ENCODE measurements at places on chromosomes 6 and 20. TPM values are rescaled to one million over a fixed set of nuclear protein-coding genes. Genes with fewer than 3 reads are reported as not detected.

ADGRG6 gene
- polyA plus RNA-seq: 11.7 TPM

LRRC73 gene
- polyA plus RNA-seq: 0.16 TPM

ARHGAP40 gene
- not detected for polyA plus RNA-seq

ITPA gene
- 29.8 TPM for polyA plus RNA-seq

SESN1 gene
- 21.0 TPM for polyA plus RNA-seq

ABHD16B gene
- not detected for polyA plus RNA-seq

BEND3 gene
- polyA plus RNA-seq: 0.81 TPM

BANF2 gene
- not detected for polyA plus RNA-seq

HLA-DQB1 gene
- polyA plus RNA-seq: not detected

MAP7 gene
- 0.29 TPM for polyA plus RNA-seq

SEMG1 gene
- not detected for polyA plus RNA-seq

C6orf141 gene
- not detected for polyA plus RNA-seq

SLC22A7 gene
- not detected for polyA plus RNA-seq

NHSL1 gene
- polyA plus RNA-seq: 10.2 TPM

SPATS1 gene
- not detected for polyA plus RNA-seq

PLA2G7 gene
- polyA plus RNA-seq: not detected

PSMG4 gene
- polyA plus RNA-seq: 15.3 TPM

DTD1 gene
- polyA plus RNA-seq: 52.1 TPM

CLDN20 gene
- not detected for polyA plus RNA-seq

NKX2-4 gene
- polyA plus RNA-seq: not detected

NMBR gene
- 0.15 TPM for polyA plus RNA-seq

PRR3 gene
- polyA plus RNA-seq: 27.3 TPM

ADGB gene
- not detected for polyA plus RNA-seq
